ENCODE measurements at places on chromosomes 1 and 21.

GRCh38 chr1:114903480-114903879 is 48.8 kb downstream of the SYCP1 start:
- DNase-seq = no peak

- DNase-seq = no peak
Measured at GRCh38 chr1:94125551-94126514, 4.9 kb upstream of the ABCA4 start.

DNA sequence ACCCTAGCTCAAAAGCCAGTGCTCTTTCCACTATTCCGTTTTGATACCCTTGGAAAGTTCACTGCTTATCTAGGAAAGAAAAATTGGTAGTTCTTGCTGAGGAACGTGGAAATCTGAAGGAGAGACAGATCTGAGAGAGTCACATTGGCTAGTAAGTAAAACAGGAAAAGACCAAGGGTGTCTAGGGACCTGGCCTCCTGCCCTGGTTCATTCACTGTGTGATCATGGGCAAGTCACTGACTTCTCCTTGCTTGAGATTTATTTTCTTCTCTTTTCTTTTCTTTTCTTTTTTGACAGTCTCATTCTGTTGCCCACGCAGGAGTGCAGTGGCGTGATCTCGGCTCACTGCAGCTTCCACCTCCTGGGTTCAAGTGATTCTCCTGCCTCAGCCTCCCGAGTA is 90.8 kb downstream of the NFIA start:
- no peak for DNase-seq

DNA sequence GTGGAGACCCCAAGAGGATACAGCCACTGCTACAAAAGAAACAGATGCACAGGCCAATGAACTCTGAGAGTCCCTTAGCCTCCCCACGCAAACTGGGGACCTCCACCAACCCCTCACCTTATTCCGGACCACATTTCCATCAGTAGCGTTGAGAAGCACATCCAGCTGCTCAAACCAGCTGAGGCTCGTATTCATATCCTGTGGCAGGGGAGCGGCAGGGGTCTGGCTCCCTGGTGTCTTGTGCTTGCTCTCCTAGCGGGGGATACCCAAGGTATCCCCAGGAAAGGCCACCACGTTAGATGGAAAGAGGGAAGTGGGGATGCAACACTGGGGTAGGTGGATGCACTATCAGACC is 481 bp downstream of the CCDC163 start:
- no peak for DNase-seq

DNA sequence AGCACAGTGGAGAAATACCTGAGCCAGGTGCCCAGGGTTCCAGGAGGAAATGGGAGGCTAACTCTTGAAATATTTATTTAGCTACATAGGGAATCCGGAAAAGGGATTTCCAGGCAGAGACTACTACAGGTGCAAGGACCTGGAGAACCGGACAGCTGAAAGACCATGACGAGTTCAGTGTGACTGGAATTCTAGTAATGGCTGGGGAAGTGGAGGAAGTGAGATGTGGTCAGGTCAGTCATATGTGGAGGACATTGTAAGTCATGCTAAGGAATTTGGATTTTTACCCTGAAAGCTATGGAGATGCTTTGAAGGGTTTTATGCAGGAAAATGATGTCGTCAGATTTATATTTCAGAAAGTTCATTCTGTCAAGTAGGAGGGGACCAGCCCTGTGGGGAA is 1.8 kb downstream of the CAP1 start:
- DNase-seq = no peak

- DNase-seq = no peak
Measured at GRCh38 chr1:187110351-187110750, 281.6 kb downstream of the PLA2G4A start.
